Fibroblast of skin of right biceps (primary cell): ENCODE measurements at places on chromosomes 7 and 10.
A peak's percentile ranks its signal among the peaks of the same experiment; 100 is the strongest.

DNA sequence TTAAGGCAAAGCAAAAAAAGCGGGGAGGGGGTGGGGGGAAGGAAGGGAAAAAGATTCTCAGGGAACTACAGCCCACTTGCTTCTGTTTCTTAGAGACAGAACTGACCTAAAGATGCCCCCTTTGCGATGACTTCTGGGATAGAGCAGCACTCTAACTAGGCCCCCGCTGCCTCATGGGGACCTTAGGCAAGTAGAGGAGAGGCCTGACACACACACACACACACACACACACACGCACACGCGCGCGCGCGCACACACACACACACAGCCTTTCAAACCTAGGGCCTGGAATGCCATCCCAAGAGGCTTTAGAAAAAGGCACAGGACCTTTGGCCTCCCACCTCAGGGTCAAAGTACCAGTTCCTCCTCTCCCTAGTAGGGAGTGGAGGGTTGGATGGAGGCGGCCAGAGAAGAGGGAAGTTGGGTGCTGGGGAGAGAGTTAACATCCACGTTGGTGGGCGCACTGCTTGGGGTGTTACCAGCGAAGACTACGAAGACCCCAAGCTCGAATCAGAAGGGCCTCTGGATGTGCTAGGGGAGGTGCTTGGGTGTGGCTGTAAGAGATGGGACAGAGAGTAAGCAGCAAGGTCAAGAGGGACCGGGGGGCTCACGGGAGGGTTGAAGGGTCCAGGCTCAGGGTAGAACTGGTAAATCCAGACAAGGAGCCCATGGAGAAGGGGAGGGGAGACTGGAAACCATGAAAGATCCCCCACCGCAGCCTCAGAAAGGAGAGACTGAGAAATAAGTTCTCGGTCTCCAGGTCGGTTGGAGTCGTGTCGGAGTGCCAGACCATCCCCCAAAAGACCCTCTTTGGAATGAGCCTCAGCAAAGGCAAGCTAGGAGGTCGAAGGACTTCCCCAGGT is 1.2 kb upstream of the COL1A2 start:
- peak; percentile 83 for DNase-seq

- peak; percentile 39 for DNase-seq
Measured at GRCh38 chr10:130141460-130141859, 5.3 kb downstream of the GLRX3 start.

GRCh38 chr10:124025660-124026588 is 67.5 kb downstream of the CHST15 start:
- peak; percentile 11 for DNase-seq

GRCh38 chr7:4638781-4639575 is 43.1 kb upstream of the FOXK1 start:
- DNase-seq = no peak

DNA sequence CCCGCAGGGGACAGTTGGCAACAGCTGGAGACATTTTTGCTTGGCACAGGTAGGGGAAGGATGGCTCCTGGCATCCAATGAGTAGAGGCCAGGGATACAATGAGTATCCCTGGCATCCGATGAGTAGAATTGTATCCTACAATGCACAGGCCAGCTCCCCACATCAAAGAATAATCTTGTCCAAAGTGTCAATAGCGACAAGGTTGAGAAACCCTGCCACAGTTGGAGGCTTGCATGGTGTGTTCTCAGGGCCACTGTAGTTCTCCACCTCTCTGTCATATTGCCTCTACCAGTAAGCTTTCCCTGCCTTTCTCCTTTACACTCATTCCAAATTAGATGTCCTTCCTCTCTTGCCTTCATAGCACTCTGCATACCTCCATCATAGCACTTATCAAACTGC is 60.7 kb downstream of the ZNF92 start:
- DNase-seq = no peak

- no peak for DNase-seq
Measured at GRCh38 chr7:70316745-70317144, 718.5 kb downstream of the AUTS2 start.

DNA sequence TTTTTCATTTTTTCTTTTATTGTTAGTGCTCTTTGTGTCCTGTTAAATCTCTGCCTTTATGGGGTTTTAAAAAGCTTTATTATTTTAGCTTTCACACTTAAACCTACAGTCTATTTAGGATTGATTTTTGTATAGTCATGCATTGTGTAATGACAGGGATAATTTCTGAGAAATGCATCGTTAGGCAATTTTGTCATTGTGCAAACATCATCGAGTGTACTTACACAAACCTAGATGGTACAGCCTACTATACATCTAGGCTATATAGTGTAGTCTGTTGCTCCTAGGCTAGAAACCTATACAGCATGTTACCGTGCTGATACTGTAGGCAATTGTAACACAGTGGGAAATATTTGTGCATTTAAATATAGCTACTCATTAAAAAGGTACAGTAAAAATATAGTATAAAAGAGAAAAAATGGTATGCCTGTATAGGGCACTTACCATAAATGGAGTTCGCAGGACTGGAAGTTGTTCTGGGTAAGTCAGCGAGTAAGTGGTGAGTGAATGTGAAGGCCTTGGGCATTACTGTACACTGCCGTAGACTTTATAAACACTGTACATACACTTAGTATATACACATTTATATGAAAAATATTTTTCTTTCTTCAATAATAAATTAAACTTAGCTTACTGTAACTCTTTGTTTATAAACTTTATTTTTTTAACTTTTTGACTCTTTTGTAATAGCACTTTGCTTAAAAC is 16.0 kb downstream of the UBE2D1 start:
- DNase-seq = no peak

DNA sequence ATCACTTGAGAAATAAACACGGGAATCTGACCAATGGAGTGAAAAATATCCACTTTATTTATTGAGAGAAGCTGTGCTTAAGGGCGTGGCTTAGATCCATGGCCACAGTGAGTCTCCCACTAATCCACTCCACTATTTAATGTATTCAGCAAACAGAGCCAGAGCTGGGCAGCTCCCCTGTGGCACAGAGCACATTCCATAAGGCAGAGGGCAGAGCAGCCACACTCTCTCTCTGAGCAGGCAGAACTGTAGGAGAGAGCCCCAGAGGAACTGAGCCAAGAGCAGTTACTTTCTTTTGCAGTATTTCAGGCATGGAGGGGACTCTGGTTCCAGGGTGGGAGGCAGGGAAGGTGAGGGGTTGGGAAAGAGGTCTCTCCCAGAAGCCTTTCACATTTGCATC is 106.0 kb downstream of the GALNT17 start:
- DNase-seq = no peak

- DNase-seq = peak; percentile 91
Measured at GRCh38 chr10:74011770-74012169, 13.9 kb downstream of the VCL start.

DNA sequence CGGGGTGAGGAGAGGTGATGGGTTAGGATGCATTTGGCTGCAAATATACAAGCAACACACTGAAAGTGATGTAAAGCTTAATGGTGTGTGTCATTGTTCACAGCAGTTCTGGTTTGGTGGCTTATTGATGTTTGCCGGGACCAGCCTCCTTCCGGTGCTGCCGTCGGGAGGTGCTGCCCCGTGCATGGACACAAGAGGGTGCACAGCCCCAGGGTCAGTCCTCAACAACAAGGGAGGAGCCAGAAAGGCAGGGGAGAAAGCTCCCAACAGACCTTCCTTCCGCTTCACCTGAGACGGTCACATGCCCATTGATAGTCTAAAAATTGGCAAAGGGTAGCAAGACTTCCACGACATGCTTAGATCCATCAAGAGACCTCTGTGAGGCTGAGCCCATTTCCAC is 9.5 kb downstream of the RNF32 start:
- DNase-seq = no peak
